ENCODE measurements at places on chromosomes 13 and 19.

DNA sequence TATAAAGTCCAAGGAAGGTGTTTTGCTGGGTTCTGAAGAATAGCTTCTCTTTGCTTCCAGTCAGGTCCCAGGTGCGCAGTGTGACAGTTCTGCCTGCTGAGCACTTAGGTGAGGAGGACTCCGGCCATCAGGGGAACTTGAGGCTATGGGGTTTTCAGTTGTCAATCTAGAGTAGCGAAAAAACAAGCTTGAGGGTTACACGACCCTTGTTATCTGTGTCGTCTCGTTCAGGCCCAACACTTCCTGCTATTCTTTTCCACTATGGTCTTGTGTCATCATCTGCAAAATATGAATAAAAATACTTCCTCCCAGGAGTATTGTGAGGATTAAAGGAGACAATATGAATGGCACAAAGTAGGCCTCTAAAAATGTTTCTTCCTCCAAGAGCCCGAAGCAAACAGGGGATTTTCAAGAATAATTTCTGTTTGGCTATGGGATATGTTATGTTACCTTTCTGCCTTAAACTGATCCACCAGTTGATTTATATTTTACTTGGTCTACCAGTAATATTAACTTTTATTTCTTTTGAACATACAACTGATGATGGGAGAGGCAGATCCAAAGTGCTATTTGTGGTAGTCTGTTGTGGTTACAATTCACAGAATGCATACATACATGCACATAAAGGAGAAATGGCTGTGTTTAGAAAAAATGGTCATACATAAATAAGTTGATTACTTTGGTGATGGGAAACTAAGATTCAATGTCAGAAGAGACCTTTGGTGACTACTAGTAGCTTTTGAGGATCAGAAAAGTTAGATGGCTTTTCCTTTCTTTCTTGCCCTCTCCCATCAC, 40.5 kb upstream of the RCBTB2 start:
- H3K36me3 ChIP-seq, result no peaks in the 10 kb centered on the region
- H3K4me1 ChIP-seq, result peaks cover 25% of the 10 kb centered on the region
- no peaks in the 10 kb centered on the region for H3K27me3 ChIP-seq
- DNase-seq, result no peak
- no peak overlapping the region for H3K4me3 ChIP-seq

DNA sequence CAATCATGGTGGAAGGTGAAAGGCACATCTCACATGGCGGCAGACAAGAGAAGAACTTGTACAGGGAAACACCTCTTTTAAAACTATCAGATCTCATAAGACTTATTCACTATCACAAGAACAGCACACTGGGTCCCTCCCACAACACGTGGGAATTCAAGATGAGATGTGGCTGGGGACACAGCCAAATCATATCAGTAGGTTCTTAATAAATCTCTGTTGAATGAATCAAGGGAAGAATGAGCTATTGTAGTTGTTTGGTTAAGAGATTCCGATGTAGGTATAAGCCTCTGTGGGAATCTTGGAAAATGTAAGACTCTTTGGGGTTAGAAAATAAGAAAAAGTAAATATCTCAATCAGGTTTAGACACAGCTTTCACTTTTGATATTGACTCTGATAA, 400.2 kb downstream of the KCNRG start:
- no peaks in the 10 kb centered on the region for H3K27me3 ChIP-seq
- peaks cover 10% of the 10 kb centered on the region for H3K4me1 ChIP-seq
- no peaks in the 10 kb centered on the region for H3K36me3 ChIP-seq
- H3K4me3 ChIP-seq, result no peak overlapping the region
- DNase-seq, result no peak
- no peak overlapping the region for H3K27ac ChIP-seq

DNA sequence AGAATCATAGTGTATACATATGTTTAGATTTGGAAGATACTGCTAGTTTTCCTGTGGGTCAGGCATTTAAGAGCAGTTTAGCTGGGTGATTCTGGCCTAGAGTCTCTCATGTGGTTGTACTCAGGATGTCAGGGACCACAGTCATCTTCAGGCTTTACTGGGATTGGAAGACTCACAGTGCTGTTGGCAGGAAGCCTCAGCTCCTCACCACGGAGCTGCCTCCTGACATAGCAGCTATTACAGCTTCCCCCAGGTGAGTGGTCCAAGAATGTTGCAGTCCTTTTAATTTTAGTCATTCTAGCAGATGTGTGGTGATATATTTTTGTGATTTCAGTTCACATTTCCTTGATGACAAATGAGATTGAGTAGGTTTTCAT, 16.9 kb upstream of the GPR18 start:
- H3K27ac ChIP-seq, result no peak overlapping the region
- H3K27me3 ChIP-seq, result no peaks in the 10 kb centered on the region
- H3K36me3 ChIP-seq, result no peaks in the 10 kb centered on the region

GRCh38 chr19:2887391-2887914, 13.3 kb upstream of the ZNF57 start:
- no peaks in the 10 kb centered on the region for H3K27me3 ChIP-seq
- H3K27ac ChIP-seq, result no peak overlapping the region
- peak; percentile 32 for DNase-seq
- peaks cover 8% of the 10 kb centered on the region for H3K4me1 ChIP-seq

DNA sequence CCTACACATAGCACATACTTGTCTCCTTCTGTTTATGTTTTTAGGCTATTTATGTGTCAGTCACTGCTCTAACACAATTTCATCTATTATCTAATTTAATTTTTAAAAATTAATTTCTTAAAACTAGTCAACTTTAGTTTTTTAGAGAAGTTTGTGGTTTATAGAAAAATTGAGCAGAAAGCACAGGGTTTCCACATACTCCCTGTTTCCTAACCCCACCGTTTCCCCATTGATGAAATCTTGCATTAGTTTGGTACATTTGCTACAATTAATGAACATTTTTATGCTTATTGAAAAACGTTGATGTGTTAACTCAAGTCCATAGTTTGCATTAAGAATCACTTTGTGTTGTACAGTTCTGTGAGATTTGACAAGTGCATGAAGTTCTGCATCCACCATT, 53.5 kb downstream of the TNFSF13B start:
- H3K36me3 ChIP-seq, result no peaks in the 10 kb centered on the region
- no peaks in the 10 kb centered on the region for H3K27me3 ChIP-seq
- no peak for DNase-seq
- no peaks in the 10 kb centered on the region for H3K4me1 ChIP-seq

GRCh38 chr13:30466841-30467252, 1.1 kb upstream of the HMGB1 start:
- H3K4me3 ChIP-seq, result no peak overlapping the region
- peaks cover 16% of the 10 kb centered on the region for H3K4me1 ChIP-seq
- H3K36me3 ChIP-seq, result no peaks in the 10 kb centered on the region
- no peak for DNase-seq

DNA sequence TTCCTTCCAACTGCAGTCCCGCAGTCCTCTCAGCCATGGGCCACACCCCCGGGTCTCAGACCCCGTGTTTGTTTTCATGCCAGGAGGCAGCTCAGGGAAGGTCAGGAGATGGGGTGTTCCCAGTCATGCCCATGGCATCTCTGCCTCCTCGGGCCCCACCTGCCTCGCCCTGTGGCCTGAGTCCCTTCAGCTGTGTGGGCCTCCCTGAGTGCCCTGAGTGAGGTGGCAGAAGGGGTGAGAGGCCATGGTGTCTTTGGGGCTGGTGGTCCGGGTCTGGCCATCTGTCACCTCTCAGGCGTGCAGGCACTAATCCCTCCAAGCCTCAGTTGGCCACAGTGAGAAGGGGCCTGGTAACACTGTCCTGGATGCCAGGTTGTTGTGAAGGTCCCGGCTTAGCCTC, 10.9 kb upstream of the KDM4B start:
- H3K4me3 ChIP-seq, result no peak overlapping the region
- no peak overlapping the region for H3K27ac ChIP-seq
- no peaks in the 10 kb centered on the region for H3K27me3 ChIP-seq
- H3K4me1 ChIP-seq, result no peaks in the 10 kb centered on the region
